ENCODE measurements at places on chromosomes 3 and 15.

DNA sequence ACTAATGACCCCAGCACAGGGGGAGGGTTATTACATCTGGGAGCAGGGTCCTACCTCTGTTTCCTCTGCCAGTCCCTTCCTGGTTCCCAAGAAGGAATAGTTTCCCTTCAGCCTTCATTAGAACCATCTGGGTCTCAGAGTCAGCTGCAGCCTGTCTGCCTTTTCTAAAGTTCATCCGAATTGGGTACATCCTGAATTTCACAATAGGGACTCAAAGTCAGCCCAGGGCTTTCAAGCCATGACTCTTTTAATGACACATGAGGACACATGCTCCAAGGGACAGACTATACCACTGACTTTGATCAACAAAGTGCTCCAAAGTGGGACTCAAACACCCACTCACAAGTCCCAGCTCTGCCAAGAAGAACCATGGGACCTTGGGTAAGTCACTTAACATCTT lies 12.7 kb upstream of the CRABP1 start:
- DNase-seq, result no peak

- DNase-seq, result no peak
Observed at GRCh38 chr3:16326724-16327349, 61.8 kb downstream of the OXNAD1 start.

DNA sequence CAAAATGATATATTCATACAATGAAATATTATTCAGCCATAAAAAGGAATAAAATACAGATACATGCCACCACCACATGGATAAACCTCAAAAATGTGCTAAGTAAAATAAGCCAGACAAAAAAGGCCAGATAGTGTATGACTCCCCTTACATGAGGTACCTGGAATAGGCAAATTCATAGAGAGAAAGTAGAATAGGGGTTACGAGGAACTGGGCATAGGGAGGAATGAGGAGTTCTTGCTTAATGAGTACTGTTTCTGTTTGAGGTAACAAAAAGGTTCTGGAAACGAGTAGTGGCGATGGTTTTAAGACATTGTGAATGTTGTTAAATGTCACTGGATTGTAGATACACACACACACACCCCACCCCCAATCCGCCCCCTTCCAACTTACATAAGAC lies 8.2 kb downstream of the RAF1 start:
- no peak for DNase-seq

DNA sequence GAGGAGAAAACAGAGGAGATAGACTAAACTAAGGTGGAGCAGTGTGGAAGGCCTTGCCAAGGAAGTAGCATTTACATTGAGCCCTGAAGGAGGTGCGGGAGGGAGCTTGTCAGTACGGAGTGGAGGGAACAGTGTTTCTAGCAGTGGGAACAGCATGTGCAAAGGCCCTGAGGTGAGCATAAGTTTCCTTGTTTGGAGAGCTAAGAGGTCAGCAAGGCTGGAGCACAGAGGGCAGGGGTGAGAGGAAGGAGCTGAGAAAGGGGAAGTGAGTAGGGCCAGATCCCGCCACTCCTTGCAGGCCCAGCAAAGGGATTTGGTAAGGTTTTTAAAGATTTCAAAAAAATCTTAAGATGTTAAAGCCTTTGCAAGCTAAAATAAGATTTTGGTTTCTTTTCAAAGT lies 70.1 kb downstream of the HMCES start:
- no peak for DNase-seq

GRCh38 chr15:56371495-56372147 lies 6.4 kb downstream of the TEX9 start:
- no peak for DNase-seq

DNA sequence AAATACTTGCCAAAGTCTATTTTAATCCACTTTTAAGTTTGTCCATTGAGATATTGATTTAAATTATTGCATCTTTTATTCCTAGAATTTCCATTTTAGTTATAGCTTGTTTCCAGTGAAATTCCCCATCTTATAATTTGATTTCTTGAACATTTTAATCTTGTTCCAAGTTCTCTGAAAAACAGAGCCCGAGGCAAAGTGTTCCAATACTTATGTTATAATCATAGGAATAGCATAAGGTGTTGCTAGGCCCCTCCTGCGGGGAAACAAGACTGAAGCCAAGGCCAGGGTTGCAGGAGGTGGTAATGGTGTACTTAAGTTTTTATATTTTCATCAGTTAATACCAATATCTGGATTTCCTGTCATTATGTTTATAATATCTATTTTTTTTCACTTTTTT lies 226.6 kb downstream of the ADAMTSL3 start:
- DNase-seq, result no peak

DNA sequence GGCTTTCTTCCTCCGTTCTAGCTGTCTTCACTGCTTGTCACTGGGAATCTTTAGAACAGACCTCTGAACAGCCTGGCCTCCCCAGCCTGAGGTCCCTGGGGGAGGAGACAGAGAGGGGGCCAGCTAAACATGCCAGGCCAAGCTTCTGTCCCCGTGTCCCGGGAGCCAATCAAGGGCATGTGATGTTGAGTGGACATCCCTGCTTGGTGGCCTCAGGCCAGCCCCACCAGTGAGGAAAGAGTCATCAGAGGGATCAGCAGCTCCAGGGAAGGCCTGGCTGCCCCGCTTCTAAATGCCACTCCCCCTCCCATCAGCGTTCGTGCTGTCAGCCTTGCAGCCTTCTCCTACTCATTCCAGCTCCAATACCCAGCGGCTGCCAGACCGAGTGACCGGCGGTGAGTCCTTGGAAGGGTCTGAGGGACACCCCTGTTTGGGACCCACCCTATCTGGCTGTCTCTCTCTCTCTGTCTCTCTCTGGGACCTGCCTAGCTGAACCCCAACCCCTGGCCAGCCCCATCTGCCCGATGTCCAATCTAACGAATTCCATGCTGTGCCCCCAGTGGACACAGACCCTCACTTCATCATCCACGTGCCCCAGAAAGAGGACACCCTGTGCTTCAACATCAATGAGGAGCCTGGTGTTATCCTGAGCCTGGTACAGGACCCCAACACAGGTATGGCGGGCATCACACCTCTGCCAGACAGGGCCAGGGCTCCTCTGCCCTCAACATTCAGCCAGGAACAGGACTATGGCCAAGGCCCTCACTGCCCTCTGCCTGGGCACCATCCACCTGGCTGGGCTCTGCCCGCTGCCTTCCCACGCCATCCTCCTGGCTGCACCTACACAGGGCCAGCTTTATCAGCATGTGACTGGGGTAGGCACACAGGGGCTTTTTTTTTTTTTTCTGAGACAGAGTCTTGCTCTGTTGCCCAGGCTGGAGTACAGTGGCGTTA lies 6.6 kb upstream of the ITIH3 start:
- no peak for DNase-seq

- no peak for DNase-seq
Observed at GRCh38 chr15:38623744-38624143, 59.1 kb upstream of the RASGRP1 start.

- no peak for DNase-seq
Observed at GRCh38 chr3:169173231-169173630, 490.3 kb downstream of the MECOM start.

DNA sequence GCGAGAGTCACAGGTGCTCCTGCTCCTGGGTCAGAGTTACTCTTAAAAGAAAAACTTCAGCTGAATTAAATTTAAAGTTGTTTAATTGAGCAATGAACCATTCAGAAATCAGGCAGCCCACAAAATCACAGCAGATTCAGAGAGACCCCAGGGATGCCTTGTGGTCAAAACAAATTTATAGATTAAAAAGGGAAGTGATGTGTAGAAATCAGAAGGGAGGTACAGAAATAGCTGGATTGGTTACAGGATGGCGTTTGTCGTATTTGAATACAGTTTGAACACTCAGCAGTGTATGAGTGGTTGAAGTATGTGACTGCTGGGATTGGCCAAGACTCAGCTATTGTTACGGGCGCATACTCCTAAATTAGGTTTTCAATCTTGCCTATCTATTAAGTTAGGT lies 58.6 kb downstream of the UACA start:
- DNase-seq, result no peak

GRCh38 chr15:90000186-90001001 lies 730 bp upstream of the ZNF710 start:
- DNase-seq, result no peak

DNA sequence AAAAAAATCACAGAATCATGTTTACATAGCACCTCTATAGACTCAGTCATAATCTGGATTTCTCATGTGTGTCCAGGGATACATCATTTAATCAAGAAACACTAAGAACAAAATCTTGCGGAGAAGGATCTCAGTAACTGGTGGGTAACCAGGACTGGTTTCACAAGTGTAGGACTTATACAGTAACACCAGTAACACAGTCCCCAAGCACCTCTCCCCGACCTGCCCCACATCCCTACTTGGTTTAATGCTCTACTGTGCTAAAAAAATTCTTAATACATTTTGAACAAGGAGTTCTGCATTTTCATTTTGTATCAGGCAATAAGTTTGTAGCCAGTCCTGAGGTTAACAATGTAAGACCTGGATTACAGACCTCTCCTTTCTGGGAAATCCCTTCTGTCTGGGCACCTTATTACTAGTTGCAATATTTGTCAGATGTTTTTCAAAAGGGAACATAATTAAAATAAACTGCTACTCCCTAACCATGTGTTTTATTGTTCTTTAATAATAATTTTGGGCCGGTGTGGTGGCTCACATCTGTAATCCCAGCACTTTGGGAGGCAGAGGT lies 57.6 kb upstream of the BBX start:
- DNase-seq, result no peak

DNA sequence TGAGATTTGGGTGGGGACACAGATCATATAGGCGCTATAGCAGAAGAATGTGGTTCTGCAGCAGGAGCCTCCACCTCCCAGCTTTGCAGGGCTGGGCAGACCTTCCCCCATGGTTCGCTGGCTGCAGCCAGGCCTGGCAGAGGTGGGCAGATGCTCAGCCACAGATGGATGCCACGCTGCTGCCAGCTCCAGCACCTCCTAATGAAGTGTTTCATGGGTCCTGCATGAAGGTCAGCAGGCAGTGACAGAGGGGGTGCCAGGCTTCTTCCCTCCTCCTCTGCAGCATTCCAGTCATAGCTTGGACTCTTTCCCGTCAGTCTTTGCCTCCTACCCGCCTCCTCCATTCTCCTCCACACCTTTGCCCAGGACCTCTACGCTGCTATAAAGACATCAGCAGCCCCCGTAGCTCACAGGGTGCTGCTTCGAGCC lies 85.9 kb downstream of the SLCO3A1 start:
- DNase-seq, result no peak

DNA sequence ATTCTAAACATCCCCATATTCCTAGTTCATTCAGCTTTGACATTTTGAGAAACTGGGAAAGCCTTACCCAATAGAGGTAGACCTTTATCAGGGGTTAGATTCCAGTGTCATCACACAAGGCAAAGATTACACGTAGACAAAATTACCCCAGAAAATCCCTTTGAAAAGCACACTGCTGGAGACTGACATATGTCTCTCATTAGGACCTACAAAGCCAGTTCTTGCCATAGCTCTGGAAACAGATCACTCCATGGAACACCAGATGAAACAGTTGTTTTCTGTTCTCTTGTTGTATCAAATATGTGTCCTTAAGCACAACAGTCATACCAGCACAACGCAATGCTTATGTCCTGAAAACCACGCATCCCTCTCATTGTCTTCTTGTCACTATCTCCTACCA lies 44.7 kb downstream of the RARB start:
- no peak for DNase-seq

DNA sequence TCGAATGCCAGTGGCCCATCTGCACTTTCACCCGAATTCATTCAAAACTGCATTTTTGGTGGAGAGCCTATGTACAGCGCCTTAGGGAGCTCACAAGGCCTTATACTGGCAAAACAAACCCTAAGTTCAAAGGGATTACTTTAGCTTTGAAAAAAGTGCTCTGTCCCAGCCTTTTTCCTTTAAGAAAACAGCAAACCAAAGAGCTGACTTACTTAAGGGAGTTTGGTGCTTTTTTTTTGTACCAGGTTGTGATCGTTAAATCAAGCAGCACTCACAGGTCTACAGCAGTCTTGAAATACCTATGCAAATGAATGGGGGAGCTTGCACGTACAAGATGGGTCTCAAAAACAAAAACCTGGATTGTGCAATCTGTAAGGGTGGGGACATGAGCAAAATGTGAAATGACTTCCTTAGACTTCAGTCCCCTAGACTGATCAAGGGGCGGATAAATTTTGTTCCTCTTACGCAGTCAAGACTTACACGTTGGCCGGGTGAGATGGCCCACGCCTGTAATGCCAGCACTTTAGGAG lies 11.6 kb upstream of the PIK3CB start:
- no peak for DNase-seq

DNA sequence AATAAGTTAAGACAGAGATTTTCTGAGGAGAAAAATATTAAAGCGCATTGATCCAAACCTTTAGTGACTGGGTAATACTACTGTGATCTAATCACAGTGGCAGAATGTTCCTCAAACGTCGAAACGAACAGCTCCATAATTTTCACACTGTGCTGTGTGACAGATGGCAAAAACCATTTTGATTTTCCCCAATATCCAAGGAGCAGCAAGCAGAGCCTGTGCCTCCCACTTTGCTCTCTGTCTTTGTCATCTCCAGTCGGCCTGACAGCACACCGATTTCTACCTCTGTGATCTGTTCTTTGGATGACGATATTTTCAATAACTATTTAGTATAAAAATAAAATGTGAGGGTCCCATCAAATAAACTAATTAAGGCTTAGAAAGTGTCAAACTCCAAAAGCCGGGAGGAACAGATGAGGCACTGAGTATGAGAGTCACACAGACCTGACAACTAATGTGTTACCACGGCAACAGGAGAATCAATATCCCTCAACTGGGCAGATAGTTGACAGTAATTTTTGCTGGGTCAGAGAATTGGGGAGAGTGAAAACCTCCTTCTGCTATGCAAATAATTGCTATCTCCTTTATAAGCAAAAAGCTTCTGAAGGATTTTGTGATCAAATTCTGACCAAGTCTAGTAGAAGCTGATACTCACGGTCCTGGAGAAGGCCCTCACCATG lies 489.1 kb upstream of the CFAP20DC start:
- no peak for DNase-seq

DNA sequence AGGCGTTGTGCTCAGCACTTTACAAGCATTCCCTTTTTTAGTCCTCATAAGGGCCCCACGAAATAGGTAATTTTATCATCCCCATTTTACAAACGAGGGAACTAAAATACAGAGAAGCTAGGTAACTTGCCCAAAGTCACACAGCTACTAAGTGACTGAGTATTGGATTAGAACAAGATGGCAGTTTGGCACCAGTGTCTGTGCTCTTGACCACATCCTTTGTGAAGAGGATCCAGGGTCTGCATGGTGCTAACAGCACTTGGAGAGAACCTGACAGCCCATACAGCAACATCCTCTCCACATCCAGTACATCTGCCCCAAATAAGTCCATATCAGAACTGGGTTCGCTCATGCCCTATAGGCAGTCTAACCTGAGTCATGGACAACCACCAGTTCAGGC lies 21.8 kb upstream of the DAPK2 start:
- DNase-seq, result no peak
